Activated T-helper 1 cell treated with Interleukin-2 at 50 U/mL for 16 hours (primary cell): ENCODE measurements at places on chromosomes 4 and X.
A peak's percentile ranks its signal among the peaks of the same experiment; 100 is the strongest.

GRCh38 chrX:33205321-33205720, 6.0 kb downstream of the DMD start:
- no peak for DNase-seq

GRCh38 chr4:120065974-120066516, 603 bp downstream of the MAD2L1 start:
- DNase-seq = no peak

DNA sequence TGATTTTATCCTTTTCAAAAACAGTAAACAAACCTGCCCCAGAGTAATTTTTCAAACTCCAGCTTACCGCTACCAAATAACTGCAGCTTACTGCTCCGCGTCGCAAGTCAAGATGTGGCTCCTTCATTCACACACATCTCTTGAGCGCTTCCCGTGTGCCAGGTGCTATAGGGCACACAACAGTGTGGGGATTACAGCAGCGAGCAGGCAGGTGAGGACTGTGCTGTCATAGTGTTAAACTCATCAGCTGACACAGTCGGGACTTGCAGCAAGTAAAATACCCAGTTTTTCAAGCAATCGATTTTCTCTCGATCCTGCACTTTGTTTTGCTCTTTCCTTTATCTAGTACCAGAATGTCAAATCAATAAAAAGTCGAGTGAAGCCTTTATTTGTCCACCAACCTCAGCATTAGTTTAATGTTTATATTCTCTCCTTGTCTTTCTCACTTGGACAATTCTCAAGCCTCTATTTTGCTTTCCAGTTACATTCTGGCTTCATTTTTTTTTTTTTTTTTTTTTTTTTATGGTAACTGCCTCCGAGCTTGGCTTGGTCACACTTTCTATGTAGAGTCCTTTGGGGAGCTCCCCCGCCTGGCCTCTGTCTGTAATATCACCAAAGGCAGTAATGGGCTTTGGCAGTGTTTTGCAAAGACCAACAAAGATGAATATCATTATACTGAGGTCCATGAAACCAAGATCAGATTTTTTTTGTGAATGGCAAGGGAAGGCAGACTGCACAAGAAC, 8.3 kb upstream of the ASB5 start:
- DNase-seq = no peak

GRCh38 chrX:150185766-150186165, 177.4 kb upstream of the MAMLD1 start:
- DNase-seq = no peak

DNA sequence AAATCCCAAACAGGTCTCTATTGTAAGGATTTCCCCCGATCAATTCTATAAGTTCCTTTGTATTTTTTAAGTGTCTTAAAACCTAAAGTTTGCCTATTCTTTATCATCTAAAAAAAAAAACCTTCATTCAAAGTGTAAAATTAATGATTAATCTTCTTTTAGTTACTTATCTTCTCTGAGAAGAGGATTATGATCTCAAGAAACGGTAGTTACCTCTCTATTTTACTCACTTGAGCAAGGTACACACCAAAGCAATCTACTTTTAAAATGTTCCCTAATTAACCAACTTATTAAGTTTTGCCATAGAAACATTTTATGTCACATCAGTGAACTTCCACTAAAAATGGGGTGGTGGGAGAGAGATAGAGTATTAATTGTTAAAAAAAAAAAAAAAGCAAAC, 15.2 kb upstream of the GALNT7 start:
- no peak for DNase-seq

GRCh38 chr4:145938618-145939440, at the start of gene ZNF827:
Gene ZNF827 (minus strand): TSS chr4:145938823. CDS start chr4:145938407, 416 bp downstream.
- peak; percentile 44 for DNase-seq

DNA sequence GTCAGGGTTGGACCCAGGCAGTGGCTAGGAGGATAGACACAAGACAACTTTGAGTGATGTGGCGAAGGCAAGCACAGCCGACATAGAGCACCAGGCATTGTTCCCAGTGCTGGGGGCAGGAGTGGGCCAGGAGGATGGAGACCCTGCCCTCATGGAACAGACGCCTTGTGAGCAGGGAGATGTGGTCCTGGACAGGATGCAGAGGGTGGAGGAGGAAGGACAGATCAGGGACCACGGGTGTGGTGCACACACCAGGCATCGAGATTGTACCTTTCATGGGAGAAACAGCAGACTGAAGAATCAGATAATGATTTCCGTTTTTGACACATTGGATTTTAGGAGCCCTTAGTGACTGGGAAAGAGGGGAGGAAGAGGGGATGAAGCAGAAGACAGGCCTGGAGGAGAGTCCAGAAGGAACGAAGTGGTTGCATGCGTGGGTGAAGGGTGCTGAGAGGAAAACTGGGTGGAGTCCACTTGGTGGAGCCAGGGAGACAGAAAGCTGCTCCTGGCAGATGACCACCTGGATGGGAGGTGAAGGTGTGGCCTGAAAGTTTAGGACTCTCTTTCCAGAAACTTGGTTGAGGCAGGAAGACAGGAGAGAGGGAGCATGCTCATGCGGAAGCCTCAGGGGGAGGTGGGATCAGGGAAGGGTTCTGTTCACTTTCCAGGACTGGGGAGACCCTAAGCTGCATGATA, 27.9 kb upstream of the MAP3K15 start:
- DNase-seq = no peak

GRCh38 chrX:124507246-124507645, 160.9 kb downstream of the SH2D1A start:
- DNase-seq = no peak

DNA sequence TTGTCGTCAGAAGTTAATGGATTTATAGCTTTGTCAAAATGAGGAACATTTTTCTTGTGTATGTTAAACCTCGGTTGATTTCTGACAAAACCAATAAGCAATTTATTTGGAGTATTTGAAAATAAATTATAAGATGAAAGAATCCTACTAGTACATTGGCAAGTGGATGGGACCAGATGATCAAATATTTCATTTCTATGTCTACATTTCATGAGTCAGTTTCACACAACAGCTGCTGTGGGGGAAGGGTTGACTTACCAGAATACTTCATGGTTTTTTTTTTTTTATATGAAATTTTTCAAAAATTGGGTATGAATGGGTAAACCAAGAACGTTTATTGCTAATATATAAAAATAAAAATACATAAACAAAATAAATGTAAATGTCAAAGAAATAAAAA, 39.4 kb downstream of the RAPGEF2 start:
- DNase-seq = no peak

- no peak for DNase-seq
These were observed 31.0 kb downstream of the ALPK1 start for GRCh38 chr4:112327965-112328733.

DNA sequence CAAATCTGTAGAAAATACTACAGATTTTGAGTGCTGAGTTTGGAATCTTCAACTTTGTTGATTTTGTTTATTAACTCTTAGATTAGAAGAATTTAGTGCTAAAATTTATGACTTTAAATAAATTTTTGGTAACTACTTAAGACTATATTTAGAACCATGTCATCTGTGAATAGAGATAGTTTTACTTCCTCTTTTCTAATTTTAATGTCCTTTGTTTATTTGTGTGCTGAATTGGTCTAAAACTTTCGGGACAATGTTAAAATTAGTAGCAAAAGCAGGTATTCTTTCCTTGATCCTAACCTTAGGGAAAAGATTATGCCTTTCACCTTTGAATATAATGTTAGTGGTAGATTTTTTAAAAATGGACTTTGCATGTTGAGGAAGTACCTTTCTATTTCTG, 119.7 kb upstream of the CXorf51A start:
- DNase-seq = no peak

- DNase-seq = no peak
These were observed 309.3 kb downstream of the ANK2 start for GRCh38 chr4:113358784-113359183.

DNA sequence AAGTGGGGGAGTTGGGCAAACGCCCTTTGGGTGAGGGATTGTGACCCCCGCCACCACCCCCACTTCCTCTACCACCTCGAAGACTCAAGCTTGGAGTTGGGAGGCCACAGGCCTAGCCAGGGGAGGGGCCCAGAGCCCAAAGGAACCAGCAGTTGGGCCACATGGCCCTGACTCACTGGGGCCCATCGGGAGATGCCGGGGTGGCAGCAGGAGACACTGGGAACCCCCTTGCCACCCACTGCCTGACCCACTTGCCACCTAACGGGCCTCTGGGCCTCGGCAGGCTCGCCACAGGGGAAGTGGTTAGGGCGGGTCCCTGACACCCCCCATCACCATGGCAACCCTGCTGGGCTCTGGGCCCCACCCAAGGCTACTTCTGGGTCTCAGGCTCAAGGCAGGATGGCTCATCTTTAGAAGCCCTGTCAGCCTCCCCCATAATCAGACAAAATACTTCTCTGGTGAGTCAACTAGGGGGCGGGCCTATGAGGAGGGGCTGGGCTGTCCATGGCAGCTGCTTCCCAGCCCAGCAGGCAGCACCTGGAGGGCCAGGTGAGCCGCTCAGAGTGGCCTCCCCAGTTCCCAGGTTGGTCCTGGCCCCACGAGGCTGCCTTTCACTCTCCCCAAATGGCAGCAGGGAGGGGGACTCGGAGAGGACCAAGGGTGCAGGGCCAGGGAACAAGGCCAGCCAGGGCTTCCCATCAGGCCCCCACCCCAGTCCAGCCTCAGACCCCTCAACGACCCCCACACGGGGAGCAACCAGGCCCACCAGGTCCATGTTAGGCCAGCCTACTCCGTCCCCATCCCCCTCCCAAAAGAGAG, 5.6 kb downstream of the FLNA start:
- peak; percentile 87 for DNase-seq

DNA sequence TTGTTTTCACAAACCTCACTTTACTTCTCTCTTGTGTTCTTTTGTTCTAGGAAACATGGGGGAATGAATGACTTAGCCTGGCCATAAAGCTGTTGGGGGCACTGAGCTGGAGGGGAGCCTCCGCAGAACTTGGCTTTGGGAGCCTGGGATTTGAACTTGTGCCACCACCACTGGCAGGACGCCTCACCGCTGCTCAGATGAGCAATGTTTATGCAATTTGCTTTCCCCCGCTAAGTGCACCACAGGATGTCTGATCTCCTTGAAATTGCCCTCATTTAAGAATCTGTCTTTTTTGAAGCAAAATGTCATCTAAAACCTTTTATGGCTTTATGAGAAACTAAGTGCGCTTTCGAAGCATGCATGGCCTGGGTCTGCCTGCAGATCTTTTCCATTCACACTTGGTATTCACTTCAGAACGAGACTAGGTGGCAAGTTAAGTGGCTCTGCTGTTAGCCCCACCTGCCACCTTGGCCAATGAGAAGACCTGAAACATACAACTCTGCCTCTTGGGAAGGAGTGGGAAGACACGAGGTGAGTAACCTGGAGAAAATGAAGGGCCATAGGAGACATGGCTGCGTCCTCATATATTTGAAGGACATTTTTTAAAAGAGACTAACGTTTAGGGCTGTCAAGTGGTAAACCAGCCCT, 119.3 kb downstream of the LDB2 start:
- no peak for DNase-seq

- DNase-seq = no peak
These were observed 38.8 kb upstream of the TRPC5OS start for GRCh38 chrX:111837197-111837596.

DNA sequence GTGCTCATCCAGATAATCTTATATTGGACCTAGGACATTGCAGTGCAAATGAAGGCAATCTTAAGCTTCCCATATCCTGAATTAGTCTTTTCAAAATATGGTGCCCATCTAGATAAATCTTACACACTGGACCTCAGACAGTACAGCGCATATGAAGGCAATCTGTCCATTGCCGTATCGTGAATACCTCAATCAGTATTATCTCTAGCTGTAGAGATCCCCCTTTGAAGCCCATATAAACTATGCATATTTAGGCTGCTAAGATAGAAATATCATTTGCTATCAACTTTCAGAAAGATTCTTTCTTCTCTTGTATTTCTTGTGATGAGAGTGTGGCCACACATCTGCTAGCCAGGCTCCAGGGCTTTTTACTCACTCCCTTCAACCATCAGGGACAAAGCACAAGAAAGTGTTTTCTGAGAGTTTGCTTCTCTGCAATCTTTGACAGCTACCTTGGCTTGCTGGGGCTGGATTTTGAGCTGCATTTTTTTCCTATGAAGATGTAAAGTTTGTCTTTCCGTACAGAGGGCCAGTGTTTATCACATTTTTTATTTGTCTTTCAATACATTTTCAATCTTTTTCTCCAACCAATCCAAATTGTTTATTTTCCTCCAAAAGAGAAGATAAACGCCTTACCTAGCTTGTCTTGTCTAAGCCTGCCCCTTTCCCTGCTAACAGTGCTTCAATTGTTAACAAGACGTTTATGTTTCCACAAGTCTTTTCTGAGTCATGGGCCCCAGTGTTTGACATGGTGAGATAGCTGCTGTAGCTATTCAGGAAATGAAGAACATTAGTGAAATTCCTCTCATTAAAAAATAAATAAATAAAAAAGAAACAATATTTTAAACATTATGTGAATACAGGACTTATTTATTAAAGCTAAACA, 57.6 kb upstream of the FAT1 start:
- DNase-seq = no peak

DNA sequence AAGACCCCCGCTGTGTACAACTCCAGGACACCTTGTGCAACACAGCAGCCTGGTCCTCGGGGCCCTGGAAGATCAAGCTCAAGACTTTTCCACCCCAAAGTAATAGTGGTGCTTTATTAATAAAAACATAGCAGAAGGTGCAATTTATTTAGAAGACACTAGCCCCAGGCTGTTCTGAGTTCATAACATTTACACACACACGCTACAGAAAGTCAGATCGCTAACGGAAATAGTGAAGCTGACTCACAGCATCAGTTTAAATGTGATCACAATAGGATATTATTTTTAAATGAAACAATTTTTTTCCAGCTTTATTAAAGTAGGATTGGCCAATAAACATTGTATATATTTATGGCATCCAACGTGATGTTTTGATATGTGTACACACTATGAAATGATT, 141.0 kb downstream of the STK32B start:
- no peak for DNase-seq

- no peak for DNase-seq
These were observed 36.1 kb downstream of the NBDY start for GRCh38 chrX:56764975-56765791.

DNA sequence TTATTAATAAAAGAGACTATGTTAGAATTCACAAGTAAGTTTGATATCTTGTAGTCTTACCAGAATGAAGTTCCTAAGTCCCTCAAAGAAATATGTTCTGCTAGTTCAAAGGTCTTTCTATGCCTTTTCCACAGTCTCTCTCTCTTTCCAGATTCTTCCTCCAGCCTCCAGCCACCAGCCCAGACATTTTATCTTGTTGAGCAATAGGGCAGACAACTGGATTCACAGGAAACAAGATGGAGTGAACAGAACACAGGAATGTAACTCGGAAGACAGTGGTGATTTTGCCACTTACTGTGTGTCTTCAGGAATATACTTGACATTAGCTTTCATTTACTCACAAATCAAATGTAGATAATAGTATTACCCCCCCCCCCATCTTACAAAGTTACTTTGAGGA, 17.1 kb upstream of the CPEB2 start:
- DNase-seq = no peak

DNA sequence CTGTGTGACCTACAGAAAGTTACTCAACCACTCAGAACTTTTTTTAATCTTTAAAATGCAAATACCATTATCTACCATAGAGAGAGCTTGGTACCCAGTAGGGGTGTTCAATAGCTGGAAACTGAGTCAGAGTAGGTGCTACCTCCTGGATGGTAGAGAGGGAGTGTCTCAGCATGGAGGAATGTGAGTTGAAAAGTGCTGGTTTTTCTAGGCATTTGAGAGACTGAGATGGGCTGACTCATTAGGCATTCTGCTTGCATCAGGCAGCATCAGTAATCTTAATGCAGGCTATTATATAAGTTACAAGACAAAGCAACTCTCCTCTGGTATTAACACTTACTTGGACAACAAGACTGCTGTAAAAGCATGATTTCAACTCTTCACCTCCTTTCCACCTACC, 70.9 kb upstream of the ARHGEF9 start:
- DNase-seq = no peak
